NCI-H345 (cell line): ENCODE measurements at places on chromosomes 4 and X.

GRCh38 chrX:56800801-56801200 lies 71.8 kb downstream of the NBDY start:
- no peak for DNase-seq

DNA sequence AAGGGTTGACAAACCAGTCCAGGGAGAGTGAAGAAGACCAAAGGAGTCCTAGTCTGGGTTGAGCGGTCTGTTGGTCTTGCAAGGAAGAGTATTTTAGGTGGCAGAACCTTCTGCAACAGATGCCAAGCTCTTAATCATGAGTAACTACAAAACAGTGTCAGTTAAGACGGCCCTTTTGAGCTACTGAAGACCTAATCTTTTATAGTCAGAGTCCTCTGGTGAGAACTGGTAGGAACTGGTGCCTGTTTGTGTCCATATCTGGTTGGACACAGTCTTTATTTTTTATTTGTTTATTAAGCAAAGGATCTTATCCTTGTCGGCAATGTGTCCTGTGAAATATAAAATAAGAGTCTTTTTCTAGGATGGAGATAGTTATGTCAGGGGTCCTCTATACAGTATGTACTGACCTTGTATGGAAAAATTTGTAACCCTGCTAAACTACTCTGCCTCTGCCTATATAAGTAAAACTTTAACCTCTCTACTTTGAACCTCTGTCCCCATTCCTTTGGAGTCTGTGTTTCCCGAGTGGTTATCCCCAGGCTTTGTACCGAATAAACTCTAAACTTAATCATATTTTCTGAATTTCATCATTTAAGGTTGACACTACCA lies 47.1 kb downstream of the FAM13A start:
- DNase-seq: no peak

GRCh38 chrX:17567187-17567586 lies 170.1 kb upstream of the SCML1 start:
- no peak for DNase-seq

DNA sequence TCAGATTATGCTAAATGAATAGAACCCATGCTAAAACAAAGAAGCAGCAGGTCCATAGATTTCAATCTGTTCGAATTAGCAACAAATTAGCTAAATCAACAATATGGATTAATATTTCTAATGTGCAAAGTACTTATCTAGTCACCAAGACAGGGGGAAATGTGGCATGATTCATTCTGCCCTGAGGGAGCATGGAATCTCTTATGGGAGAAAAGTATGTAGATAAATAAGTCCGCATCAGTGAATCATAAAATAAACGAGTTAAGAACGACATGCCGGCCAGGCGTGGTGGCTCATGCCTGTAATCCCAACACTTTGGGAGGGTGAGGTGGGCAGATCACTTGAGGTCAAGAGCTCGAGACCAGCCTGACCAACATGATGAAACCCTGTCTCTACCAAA lies 102.1 kb downstream of the ANOS1 start:
- DNase-seq: no peak

- no peak for DNase-seq
These were observed 136.8 kb downstream of the RAPGEF2 start for GRCh38 chr4:159239629-159240028.

DNA sequence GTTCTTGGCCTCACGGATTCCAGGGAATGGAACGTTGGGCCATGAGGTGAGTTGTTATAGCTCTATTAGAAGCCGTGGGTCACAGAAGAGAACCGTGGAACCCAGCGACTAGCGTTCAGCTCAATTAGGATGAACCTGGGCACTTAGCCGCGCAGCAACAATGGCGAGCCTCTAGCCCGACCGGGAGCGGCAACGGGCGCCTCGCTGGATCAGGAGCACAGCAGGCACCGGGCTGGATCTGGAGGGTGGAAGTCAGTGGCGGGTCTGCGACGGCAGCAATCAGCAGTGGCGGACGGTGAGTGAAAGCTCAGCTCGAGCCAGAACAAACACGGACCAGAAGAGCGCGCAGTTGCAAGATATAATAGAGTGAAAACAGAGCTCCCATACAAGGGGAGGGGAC lies 34.2 kb downstream of the AGA start:
- no peak for DNase-seq

DNA sequence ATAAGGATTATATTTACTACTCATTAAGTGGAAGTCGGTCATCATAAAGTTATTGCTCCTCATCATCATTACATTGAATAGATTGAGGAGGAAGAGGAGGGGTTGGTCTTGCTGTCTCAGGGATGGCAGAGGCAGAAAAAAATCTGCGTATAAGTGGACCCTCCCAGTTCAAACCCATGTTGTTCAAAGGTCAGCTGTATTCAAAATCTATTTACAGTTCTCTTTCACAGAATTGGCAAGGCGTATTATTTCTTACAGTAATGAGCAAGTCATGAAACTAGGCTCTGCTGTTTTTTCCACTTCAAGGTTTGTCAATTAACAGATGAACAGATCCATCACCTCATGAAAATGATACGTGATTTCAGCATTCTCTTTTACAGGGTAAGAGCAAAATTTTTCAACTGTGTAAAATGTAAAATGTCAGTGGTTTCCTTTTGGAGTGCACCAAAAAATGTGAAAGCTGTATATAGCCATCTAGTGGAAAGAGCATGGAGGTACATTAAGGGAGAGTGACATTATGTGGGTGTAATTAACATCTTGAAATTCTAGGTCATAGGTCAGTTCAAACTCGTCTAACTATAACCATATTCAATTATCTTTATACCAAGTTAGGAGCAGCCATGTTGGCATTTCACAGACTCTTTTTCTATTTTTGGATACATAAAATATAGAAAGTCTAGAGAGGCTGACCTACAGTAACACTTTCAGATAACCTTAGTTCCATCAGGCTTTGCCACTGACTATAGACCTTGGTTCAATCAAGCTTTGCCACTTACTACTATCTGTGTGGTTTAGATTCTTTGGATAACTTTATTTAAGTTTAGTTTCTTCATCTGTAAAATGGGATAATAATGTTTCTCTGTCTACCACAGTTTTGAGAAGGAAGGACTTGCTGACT lies 30.1 kb downstream of the NEIL3 start:
- DNase-seq: no peak

- peak; percentile 91 for DNase-seq
These were observed at the start of gene LDOC1 for GRCh38 chrX:141176586-141177451. LDOC1 (minus strand) TSS chrX:141177129; CDS start chrX:141177021, 108 bp downstream.

GRCh38 chr4:30950737-30951136 lies 230.6 kb downstream of the PCDH7 start:
- no peak for DNase-seq

GRCh38 chrX:9538544-9539045 lies 73.7 kb downstream of the TBL1X start:
- peak; percentile 93 for DNase-seq

GRCh38 chr4:8559524-8560264 lies 20.5 kb upstream of the GPR78 start:
- no peak for DNase-seq

DNA sequence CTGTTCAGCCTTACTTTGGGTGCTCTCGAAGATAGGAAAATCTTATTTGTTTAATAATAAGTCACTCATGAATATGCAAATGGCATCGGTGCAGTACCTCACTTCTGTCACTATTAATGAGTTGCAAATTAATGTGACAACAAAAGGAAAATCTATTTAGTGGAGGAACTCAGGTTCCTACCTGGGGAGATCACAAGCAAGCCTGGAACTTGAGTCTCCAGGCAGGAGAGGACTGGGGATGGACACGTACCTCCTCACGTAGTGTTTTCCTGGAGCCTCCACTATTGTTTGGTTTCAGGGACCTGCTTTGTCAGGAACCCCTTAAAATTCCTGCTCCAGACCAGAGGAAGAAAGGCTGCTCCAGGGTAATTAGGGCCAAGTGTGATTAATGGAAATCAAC lies 82.1 kb downstream of the BCOR start:
- DNase-seq: no peak

DNA sequence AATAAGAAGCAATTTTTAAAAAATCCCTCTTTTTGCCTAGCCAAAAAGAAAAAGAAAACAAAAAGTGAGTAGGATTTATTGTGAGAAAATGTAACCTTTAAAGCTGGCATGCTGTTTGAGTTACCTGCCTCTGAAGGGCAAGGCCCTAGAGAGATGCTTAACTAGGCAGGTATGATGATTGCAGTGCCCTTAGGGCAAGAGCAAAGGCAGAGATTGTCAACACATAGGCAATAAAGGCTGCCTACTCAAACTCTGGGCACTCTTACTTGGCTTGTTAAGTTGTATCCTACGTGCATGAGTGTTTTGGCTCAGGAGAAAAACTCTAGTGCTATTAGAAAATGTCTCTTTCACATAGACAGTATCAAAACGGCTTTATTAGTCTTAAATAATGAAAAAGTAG lies 306.0 kb downstream of the RPA4 start:
- peak; percentile 34 for DNase-seq

DNA sequence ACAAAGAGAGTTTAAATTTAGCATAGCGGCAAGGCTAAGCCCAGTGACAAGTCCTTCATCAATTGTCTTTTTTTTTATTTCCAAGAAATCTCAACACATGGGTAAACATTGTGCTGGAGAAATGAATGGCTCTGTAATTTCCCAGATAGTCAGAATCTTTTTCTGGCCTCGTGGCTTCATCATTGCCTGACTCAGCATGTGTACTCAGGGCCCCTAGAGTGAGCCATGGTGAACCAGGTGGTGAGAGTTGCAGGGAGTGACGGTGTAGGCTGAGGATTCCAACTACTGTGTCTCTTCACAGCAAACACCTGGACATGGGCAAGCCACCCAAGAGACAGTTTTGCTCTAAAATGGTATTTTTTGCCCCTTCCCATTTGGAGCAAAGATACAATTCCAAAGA lies 43.1 kb upstream of the UCP1 start:
- DNase-seq: no peak

- DNase-seq: no peak
These were observed 105.4 kb downstream of the CYLC1 start for GRCh38 chrX:83966347-83966746.

GRCh38 chr4:8079031-8079885 lies 79.4 kb downstream of the ABLIM2 start:
- no peak for DNase-seq

- no peak for DNase-seq
These were observed 153.8 kb upstream of the KLF3 start for GRCh38 chr4:38510201-38510600.

GRCh38 chrX:69153060-69153730 lies 12.1 kb downstream of the PJA1 start:
- no peak for DNase-seq

GRCh38 chr4:153028535-153028934 lies 92.4 kb downstream of the FHDC1 start:
- no peak for DNase-seq

DNA sequence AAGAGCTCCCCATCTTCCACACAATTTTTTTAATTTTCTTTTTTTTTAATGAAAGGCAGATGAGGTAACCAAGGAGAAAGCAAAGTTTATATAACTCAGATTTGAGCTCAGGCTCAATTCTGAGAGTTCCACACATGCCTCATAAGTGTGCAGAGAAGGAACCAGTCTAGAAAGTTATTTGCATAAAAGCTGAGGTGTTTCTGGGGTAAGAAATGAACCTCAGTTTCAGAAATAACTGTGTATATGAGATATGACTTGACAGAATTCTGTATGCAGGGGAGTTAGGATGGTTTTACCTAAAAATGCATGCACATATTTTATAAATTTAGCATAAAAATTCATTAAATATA lies 51.3 kb downstream of the DTHD1 start:
- no peak for DNase-seq

GRCh38 chr4:111108153-111108552 lies 485.3 kb upstream of the PITX2 start:
- DNase-seq: no peak

GRCh38 chrX:105869701-105870100 lies 47.4 kb downstream of the NRK start:
- no peak for DNase-seq

DNA sequence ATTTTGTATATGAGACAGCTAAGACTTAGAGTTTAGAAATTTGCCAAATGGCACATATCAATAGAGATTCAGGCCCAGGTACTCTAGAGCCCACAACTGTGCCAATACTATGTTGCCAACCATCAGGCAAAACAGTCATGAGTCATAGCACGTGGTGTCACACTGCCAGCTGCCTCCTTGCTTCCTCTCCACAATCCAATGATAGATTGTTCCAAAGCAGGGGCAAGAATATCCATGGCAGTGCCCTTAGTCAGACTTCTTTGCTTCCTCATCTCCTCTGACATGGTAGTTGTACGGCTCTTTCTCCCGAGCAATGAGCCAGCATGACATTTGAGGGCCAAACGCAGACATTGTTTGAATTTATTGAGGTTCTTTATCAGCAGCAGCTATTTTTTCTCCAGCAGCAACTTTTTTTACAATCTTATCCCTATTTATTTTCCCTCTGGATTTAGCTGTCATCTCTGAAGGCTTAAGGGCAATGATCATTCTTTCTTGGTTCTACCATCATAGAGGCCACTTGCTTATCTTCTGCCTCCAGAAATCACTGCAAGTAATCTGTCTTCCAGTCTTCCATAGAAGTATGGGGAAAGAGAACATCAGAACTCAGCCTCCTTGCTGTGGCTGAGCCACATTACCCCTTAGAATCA lies 169.7 kb downstream of the COL4A6 start:
- no peak for DNase-seq

GRCh38 chrX:69318651-69319340 lies 153.5 kb upstream of the PJA1 start:
- DNase-seq: no peak

- DNase-seq: no peak
These were observed 57.7 kb upstream of the PASD1 start for GRCh38 chrX:151505796-151506195.

- DNase-seq: no peak
These were observed 4.0 kb upstream of the PDGFRA start for GRCh38 chr4:54224996-54225597.

- DNase-seq: peak; percentile 34
These were observed 429 bp downstream of the NOCT start for GRCh38 chr4:139015948-139016471.

DNA sequence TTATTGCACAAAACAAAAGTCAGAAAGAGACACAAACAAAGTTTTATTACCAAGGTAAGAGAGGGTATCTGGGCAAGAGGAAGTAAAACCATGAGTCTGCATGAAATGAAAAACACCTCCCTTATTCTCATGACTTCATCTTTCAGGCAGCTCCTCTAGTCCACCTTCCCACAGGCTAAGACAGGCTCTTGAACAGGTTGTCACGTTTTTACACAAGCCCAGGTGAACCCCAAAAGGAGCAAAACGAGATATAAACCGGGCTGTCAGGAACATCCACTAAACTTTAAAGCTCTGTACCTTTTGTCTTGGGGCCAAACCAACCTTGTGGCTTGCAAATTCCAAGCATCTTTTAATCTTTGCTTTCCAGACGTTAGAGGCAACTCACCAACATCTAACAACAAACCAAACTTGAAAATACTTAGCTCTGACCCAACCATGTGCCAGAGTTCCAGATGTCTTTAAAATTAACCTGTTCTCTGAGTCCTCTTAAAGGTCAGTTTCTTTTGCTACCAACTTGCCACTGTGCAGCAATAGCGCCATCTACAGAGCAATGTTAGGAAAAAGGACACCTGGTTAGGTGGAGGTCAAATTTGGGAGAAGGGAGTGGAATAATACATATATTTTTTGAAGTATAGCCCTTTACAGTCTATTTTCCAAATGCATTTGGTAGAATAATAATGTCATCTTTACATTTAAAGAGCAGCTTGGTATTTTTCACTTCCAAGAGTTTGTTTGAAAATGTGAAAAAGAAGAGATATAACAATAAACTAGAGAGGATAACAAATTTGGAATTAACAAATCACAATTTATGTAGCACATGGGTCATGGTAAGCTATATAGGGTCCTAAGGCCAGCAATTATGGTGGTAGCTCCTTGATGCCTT lies 73.1 kb downstream of the QRFPR start:
- peak; percentile 26 for DNase-seq

GRCh38 chr4:183330841-183331240 lies 8.6 kb upstream of the CLDN24 start:
- no peak for DNase-seq

GRCh38 chr4:58138786-58139668 lies 1028.8 kb upstream of the IGFBP7 start:
- no peak for DNase-seq
